ENCODE measurements at places on chromosomes 2 and 18. TPM values are rescaled to one million over a fixed set of nuclear protein-coding genes. Genes with fewer than 3 reads are reported as not detected.

The COX5B gene
- polyA plus RNA-seq, result 174 TPM

The RNF152 gene
- 9.3 TPM for polyA plus RNA-seq

The OLA1 gene
- polyA plus RNA-seq, result 152 TPM

The SAP130 gene
- polyA plus RNA-seq, result 27.7 TPM

DNA sequence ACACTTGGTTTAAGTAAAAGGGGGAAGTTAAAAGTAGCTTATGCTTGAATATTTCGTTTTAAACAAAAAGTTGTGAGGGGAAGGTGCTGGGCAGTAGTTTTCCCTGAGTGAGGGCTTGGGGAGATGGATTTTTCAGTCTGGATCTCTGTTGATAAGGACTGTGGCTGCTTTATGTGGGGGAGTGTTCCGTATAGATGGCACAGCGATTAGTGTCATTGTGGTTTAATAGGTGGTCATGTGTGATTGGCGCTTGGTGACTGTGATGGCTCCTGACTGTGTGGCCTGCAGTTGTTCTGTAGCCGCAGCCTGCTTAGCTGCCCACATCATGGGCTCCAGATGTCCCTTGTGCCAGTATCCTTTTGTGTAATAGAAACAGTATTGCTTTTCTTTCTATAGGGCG, 156.2 kb downstream of the WDSUB1 start:
- no peak for DNase-seq

DNA sequence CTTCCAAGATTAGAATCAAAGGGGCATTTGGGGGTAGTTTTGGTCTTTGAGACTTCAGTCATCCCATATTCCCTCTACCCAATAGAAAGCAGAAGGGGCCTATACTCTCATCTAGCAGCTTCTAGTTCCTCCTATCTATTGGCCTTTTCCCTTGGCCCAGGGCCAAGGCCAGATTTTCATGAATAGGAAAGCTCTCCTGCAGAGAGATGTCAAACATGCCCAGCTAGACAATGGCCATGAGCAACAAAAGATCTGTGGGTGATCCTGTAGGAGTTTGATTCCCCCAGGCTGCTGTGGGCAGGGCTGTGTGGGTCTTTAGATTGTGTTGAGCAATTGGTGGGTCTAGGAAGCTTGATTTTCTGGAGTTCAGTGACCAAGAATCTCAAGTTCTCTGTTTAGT, 2.9 kb upstream of the ADCYAP1 start:
- no peak for DNase-seq
